Fibroblast of skin of right quadriceps (primary cell): ENCODE measurements at places on chromosomes 7 and 10.

- DNase-seq: peak; percentile 6
Observed at GRCh38 chr10:89921403-89921802, 220.0 kb downstream of the KIF20B start.

DNA sequence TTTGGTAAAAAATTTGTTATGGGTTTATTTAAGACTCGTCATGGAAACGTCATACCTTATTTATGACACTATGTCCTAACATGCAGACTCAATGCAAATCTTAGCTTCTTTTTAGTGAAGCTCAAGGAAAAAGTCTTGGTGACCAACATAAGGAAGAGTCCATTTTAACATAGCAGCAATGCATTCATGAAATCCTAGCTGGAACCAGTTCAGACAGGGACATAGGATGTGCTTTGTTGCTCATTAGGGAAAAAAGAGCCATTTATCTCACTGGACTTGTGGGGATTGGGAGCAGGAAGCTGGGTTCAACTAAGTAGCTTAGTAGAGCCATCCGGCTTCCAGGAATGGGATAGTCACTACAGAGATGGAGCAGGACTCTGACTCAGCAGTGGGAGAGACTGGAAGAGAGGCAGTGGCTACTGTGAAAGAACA, 100.7 kb upstream of the DKK1 start:
- DNase-seq: peak; percentile 70

DNA sequence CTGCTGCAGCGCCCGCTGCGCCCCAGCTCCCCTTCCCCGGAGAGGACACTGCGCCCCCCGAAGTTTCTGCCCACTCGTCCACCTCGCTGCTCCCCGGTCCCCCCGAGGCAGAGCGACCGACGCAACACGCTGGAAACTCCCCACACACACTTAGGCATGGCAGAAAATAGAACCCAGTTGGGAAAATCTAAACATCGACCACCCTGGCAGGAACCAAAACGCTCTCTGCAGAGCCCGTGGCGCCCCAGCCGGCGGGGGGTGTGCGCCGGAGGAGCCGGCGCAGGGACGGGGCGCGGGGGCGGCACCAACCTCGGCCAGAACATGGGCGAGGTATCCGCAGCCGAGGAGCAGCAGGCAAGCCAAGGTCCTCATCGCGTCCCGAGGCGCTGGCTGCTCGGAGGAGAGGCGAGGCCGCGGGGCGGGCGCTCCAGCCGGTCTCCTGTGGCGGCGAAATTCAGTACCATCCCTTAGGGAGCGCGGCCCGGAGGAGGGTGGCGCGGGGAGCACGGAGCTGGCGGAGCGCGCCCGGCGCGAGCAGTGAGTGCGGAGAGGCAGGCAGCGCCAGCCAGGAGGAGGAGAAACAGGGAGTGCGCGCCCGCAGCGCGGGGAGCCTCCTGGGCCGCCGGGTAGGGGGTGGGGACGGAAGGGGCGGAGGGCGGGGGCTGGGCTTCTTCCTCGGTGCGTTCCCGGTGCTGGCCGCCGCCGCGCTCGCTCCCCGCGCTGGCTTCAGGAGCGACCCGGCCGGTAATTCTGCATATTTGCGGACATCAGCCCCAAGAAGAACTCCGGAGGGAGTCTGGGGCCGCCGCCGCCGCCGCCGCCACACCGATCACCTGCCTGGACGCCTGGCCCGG, 789 bp downstream of the PDGFA start:
- DNase-seq: peak; percentile 66

GRCh38 chr10:69696073-69696731, 66.2 kb downstream of the FAM241B start:
- peak; percentile 90 for DNase-seq

DNA sequence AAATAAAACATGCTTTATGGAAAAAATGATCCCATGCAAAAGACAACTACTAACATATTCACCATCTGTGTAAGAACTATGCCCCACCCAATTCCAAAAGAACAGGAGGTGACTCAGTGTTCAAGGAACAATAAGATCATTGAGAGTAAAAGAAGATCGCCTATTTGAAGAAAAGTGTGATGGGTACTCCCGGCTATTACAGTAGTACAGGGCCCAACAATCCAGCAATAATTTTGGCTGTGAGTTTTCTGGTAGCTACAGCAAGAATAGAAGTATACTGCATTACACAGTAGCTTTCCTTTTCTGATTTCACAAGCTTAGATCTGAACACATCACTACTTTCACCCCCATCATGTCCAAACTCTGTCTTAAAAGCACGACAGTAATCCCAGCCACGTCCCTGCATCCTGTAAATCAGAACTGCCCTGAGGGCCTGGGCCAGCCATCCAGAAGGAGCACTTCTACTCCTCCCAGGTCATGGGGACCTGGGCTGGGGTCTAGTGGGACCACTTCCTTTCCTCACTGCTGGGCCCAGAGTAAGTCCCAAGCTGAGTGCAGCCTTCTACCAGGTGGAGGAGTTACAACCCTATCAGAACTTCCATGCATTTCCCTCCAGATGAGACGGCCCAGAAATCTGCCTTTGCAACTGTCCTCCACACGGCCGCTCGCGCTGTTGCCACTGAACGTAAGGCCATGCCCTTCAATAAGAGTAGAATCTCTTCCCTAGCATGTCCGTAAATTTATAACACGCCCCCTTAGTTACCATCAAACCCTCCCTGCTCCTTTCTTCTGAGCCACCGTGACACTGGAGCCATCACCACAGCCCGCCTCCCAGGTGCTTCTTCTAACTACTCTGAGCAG, 7.9 kb downstream of the ESYT2 start:
- DNase-seq: peak; percentile 65
